ENCODE measurements at places on chromosomes 1 and 21.

- no peak for DNase-seq
Measured at GRCh38 chr21:36400719-36401118, 15.5 kb downstream of the CHAF1B start.

- no peak for DNase-seq
Measured at GRCh38 chr1:168372861-168373371, 92.2 kb downstream of the TBX19 start.

- no peak for DNase-seq
Measured at GRCh38 chr1:165912638-165913037, 85.2 kb downstream of the UCK2 start.

DNA sequence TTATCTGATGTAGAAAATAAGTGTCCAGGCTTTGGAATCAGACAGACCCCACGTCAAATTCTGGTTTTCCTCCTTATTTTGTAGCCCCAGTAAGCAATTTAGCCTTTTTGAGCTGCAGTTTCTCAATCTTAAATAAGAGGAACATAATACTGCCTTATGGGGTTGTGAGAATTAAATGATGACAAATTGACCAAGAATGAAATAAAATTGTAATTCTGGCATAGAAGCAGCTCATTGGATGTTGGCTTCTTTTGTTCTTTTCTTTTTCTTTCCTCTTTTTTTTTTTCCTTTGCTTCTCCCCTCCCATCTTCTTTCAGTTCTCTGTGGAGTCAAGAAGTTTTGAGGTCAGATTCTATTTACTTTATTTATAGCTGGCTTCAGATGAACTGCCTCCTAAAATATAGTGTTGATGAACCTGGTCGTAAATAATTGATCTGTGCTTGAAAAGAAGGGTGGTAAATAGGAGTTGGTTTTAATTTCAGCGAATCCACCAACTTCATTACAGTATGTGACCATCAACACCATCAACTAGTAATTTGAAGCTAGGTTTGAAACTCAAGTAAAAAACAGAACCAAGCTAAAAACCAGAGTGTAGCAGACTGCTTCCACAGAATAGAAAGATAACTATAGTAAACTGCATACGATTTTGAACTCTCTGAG lies 81.1 kb downstream of the CACHD1 start:
- DNase-seq = no peak

GRCh38 chr1:17289721-17290120 lies 18.3 kb upstream of the PADI4 start:
- no peak for DNase-seq

DNA sequence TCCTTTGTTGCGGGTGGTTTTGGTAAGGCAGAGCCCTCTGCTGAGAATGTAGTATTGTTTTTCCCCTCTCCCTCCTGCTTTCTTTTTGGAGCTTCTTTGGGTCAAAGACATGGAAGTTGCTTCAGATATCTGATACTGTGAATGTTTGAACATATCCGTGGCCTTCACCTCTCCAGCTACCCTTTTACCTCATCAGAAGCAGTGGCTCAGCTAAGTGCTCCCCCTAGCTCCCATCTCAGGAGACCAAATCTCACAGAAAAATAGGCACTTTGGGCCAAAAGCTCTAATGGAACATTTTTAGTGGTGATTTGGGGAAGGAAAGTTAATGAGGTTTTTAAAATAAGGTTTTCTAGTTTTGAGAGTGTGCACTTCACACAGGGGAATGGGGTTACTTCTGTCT lies 6.3 kb downstream of the TMEM200B start:
- no peak for DNase-seq

DNA sequence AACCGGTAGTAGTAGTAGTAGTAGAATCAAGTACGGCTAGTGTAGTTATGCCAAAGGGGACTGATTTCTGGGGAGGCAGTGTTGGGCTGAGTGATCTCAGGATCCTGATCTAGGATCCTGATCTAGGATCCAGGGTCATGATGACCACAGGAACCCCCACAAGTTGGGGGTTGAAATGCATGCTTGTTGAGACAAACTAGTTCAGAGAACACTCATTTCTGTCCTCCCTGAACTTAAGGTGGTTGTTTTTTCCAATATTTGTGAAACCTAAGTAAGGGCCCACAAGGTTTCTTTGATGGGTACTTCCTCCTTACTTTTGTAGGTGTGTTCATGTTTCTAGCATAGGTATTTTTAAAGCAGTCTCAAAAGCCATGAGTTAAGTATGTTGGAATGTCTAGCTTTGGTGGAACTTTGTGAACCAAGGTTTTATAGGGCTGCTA lies 33.9 kb upstream of the PDC start:
- DNase-seq = no peak

DNA sequence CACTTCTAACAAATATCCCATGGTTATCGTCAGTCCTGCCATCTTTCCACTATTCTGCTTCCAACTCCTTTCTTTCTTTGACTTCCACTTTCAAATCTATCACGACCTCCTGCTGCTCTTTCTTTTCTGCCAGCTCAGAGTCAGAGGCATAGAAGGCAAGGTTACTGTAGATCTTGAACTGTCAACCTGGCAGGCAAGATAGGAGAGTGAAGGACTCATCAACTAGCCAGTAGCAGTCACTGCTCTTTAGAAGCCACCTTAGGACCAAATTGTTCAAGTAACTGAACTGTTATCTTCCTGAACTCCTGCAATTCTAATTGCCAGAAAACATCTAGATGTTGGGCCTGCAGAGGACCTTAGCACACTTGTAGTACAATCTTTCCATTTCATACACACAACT lies 13.1 kb upstream of the FCER1A start:
- DNase-seq = no peak

- DNase-seq = no peak
Measured at GRCh38 chr1:98557895-98558294, 103.6 kb upstream of the SNX7 start.

GRCh38 chr21:45142469-45143308 lies 68.3 kb downstream of the ADARB1 start:
- no peak for DNase-seq

DNA sequence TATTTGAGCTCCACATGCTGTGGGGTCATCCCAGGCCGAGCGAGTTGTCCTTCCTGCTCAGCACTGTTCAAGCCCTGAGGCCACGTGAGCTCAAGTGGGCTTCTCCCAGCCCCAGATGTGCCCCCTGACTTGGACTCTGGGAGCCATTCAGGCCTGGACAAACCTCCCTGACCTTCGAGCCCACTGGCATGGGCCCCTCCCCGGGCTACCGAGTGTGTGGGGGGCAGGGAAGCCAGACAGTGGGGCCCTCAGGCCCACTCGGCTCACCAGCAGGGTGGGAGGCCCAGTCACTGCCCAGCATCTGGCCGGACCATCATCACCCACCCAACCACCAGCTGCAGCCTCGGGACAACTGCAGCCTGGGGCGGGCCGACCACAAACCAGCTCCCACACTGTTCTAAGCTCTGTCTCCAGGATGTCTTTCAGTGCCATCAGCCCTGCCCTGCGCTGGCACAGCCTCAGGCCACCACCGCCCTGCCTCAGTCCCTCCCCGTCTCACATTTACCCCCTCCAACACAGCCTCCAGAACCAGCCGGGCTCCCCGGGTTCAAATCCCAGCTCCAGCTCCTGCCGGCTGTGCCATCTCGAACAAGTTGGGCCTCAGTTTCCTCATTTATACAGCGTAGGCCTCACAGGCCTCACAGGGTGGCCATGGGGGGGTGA lies 20.9 kb upstream of the PLEKHG5 start:
- DNase-seq = no peak

DNA sequence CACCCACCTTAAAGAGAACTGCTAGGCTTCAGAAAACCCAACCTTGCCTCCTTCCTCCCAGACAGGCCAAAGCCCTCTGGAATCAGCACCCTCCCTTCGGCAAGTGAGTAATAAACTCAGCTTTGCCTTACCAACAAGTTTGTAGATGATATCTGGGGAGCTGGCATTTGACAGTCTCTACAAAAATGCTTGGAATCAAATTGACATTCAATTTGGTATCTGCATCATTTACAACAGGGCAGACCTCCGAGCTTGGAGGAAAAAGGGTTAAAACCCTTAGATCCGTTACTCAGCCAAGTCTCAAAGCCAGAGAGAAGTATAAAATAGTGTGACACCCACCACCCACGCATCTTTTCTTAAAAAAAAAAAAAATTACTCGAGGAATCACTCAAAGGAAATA lies 149.3 kb upstream of the EDN2 start:
- no peak for DNase-seq

GRCh38 chr1:65055747-65056146 lies 89.4 kb upstream of the JAK1 start:
- no peak for DNase-seq

- DNase-seq = no peak
Measured at GRCh38 chr1:245261786-245262185, 107.0 kb downstream of the KIF26B start.

DNA sequence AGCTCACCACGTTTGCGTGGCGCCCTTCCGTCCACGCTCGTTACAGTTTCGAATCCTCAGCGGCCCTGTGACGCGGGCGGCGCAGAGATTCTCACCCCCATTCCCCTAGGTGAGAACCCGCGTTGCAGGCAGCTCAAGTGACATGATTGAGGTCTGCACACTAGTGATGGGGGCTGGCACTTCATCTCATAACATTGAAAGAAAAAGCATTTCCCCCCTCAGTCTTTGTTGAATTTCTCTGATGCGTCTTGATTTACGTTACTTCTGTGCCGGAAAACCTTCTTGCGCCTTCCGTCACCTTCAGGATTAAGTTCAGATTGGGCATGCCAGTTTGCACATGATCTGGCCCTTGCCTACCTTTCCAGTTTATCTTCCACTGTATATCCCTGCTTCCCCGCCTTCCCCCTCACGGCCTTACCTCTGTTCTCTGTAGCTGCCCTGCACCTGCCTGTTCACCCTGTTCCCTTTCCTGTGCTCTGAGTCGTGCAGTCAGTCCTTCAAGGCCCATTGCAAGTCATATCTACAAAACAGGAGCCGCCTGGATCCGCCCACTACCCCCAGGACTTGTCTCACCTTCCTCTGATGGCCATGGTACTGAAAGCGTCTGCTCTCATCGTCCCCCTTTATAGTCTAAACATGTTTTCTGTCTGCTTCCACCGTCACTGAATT lies 1.1 kb downstream of the CTPS1 start:
- peak; percentile 16 for DNase-seq

DNA sequence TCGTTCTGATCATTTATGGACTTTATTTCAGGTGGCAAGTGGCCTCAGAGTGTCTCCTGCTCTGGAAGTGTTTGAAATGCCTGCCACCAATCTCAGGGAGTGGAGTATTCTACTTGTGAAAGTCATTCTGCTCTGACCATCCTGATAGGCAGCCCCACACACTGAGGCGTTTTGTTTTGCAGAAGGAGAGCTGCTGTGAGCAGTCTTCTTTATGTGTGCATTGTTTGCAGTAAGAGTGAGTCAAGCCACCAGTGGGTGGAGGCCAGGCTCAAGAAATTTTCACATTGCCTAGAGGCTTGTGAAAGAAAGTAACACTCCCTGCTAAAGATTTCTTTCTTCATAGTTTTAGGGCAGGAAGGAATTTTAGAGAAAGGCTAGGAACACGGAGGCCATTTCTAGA lies 204.4 kb downstream of the SLC35F3 start:
- DNase-seq = no peak

- no peak for DNase-seq
Measured at GRCh38 chr1:81477710-81478109, 323.0 kb upstream of the ADGRL2 start.

- DNase-seq = no peak
Measured at GRCh38 chr1:64962441-64962840, 3.9 kb downstream of the JAK1 start.

- DNase-seq = no peak
Measured at GRCh38 chr1:21149430-21149854, 27.3 kb downstream of the EIF4G3 start.

GRCh38 chr1:60971330-60971729 lies 111.0 kb upstream of the NFIA start:
- no peak for DNase-seq

DNA sequence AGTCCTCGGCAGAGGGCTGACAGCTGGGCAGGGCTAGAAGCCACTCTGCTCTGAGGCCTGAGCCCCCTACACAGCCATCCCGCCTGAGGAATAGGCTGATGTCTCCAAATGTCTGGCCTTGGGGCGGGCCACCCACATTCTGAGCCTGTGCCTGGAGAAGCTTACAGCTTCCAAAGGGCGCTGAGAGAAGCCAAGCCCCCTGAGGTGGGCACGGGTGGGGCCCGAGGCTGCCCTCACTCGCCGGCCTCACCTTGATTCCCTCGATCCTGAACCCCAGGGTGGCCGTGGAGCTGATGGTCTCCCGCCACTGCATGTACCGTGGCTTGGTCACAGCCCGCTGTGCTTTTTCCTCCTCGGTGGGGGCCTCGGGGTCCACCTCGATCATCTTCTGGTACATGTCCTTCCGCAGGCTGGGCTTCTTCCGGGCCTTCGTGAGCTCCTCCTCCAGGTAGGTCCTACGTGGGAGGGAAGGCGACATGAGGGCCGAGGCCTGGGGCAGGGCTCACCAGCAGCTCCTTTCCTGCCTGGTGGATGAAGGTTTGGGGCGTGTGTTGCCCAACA lies 93.2 kb downstream of the STUM start:
- DNase-seq = no peak

DNA sequence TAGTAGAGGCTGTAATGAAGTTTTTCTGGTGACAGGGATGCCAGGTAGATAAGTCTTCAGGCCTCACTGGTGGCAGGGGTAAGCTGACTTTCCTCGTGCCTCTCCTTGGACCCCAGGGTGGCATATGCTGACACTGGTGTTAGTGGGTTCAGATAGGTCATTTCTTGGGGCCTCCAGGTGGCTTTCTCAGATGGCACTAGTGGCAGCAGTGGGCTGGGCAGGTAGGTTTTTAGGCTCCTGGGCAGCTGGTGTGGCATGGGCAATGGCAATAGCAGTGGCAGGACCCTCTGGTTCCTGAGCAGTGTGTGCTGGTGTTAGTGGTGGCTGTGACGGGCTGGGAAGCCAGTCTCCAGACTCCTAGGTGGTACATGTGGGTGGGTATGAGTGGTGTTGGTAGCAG lies 140.3 kb downstream of the PTBP2 start:
- DNase-seq = no peak

- DNase-seq = no peak
Measured at GRCh38 chr1:226974544-226975258, 34.6 kb downstream of the COQ8A start.

GRCh38 chr1:65097076-65097475 lies 50.9 kb upstream of the AK4 start:
- no peak for DNase-seq

GRCh38 chr1:94578856-94579255 lies 37.3 kb upstream of the F3 start:
- DNase-seq = no peak

DNA sequence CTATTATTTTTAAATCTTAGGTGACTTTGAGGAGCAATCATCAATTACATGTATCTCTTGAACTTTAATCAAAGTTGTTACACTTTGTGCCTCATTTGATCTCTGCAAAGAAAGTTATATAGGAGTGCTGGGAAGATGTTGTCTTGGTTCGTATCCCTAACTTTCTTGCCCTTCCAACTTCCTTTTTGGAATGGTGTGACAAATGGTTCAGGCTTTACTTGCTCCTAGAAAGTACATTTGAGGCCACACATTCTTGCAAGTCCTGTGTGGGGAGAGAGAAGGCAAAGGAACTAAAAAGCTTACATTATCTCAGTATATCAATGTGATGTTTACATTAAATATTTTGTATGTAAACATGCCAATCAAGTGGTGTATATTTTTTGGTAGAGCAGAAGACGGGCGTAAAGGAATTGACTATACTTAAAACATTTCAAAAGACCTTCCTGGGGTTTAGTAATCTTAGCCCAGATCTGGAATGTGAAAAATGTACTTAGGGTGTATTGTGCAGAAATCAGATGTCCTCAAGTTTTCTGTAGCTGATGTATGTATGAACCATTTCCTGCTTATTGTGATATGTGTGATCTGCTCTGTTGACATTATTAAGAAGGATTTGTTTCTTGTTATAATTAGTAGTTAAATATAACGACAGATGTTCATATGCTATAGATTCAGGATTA lies 59.2 kb downstream of the USP25 start:
- no peak for DNase-seq

- DNase-seq = no peak
Measured at GRCh38 chr1:52122384-52122783, 19.5 kb upstream of the ZFYVE9 start.
